DMS53 (cell line): ENCODE measurements at places on chromosomes 5 and 9.
A peak's percentile ranks its signal among the peaks of the same experiment; 100 is the strongest.

GRCh38 chr9:70954126-70954525 lies 167.3 kb downstream of the TRPM3 start:
- DNase-seq, result no peak

- DNase-seq, result no peak
Observed at GRCh38 chr9:68847765-68848164, 142.7 kb downstream of the PIP5K1B start.

DNA sequence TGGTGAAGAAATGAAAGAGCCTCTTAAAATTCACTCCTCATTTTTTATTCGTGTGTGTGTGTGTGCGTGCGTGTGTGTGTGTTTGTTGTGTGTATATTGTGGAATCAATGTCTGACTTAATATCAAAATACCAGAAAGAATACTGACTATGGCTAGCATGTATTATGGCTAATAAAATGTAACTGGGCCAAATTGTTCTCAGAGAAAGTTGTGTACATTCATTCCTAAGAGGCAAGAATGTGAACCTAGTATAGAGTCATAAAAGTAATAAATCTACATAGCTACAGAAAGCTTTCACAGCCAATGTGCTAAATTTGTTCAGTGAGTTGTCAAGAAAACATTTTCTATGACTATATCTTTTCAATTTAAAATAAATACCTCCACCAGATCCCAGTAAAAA lies 211.5 kb downstream of the EBF1 start:
- DNase-seq, result no peak

- DNase-seq, result no peak
Observed at GRCh38 chr5:119876522-119876921, 247.2 kb downstream of the FAM170A start.

- peak; percentile 40 for DNase-seq
Observed at GRCh38 chr9:111743275-111743674, 51.5 kb downstream of the SHOC1 start.

DNA sequence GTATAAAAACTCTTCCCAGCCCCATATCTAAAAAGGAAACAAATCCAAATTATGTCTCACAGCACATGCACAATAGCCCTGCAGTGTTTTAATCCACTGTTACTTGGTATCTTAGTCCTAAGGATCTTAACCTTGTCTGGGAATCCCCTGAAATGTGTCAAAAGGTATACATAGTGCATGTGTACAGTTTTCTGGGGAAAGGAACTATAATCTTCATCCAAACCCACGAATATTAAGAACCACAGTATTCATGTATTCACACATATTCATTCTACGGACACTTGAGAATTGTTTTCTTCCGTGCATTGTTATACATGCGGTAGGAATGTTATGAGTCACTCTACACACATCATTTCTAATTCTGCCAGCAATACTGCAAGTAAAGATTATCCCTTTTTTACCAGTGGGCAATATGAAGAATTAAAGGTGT lies 47.8 kb upstream of the SNX2 start:
- DNase-seq, result peak; percentile 67

GRCh38 chr9:4594545-4594944 lies 67.5 kb upstream of the PLPP6 start:
- DNase-seq, result no peak
